ENCODE measurements at places on chromosomes 1 and 21. TPM values are rescaled to one million over a fixed set of nuclear protein-coding genes. Genes with fewer than 3 reads are reported as not detected.

Gene RGS8
- total RNA-seq = not detected

Gene UQCRHL
- total RNA-seq = 1.2 TPM

Gene TBX19
- total RNA-seq = 0.12 TPM

Gene ARHGEF16
- total RNA-seq = 0.23 TPM

Gene CC2D1B
- total RNA-seq = 22.8 TPM

Gene TTF2
- total RNA-seq = 5.4 TPM

Gene PAPPA2
- 7.9 TPM for total RNA-seq

Gene SLC37A1
- total RNA-seq = 1.1 TPM

Gene UBL4B
- 0.51 TPM for total RNA-seq

Gene UBE2U
- total RNA-seq = not detected

Gene SYCP1
- not detected for total RNA-seq

Gene SDHB
- 67.0 TPM for total RNA-seq

Gene YOD1
- 2.7 TPM for total RNA-seq

Gene SLC25A34
- 3.9 TPM for total RNA-seq

Gene CLDN19
- total RNA-seq = not detected

Gene SLFNL1
- 0.58 TPM for total RNA-seq

Gene TNFSF4
- total RNA-seq = 1.4 TPM

Gene HS2ST1
- 19.1 TPM for total RNA-seq

Gene OR6N1
- not detected for total RNA-seq

Gene CCDC27
- total RNA-seq = not detected

Gene PROK1
- total RNA-seq = not detected

Gene TARS2
- 9.2 TPM for total RNA-seq

Gene GCSAML
- total RNA-seq = not detected

Gene CNR2
- not detected for total RNA-seq

Gene CD101
- 0.09 TPM for total RNA-seq

Gene ERMAP
- total RNA-seq = 6.7 TPM

Gene ALPL
- total RNA-seq = 4.0 TPM

Gene SPRR1B
- not detected for total RNA-seq

Gene PLA2G4A
- 103 TPM for total RNA-seq

Gene SMCP
- not detected for total RNA-seq

Gene PLA2G2F
- not detected for total RNA-seq

Gene HAO2
- total RNA-seq = not detected

Gene CAMK1G
- total RNA-seq = 0.58 TPM

Gene HPCA
- not detected for total RNA-seq

Gene CD1E
- not detected for total RNA-seq

Gene TINAGL1
- total RNA-seq = 9.1 TPM

Gene KCNN3
- total RNA-seq = 0.09 TPM

Gene AZIN2
- total RNA-seq = 9.4 TPM

Gene GREM2
- 0.43 TPM for total RNA-seq

Gene FMO1
- 4.4 TPM for total RNA-seq

Gene CHML
- total RNA-seq = 6.1 TPM

Gene TMEM52
- 1.3 TPM for total RNA-seq

Gene DPT
- 3.0 TPM for total RNA-seq

Gene MAN1C1
- total RNA-seq = 47.8 TPM

Gene BSND
- not detected for total RNA-seq

Gene RGS13
- total RNA-seq = not detected

Gene FCRLB
- total RNA-seq = 1.8 TPM

Gene SYNJ1
- total RNA-seq = 6.3 TPM

Gene STUM
- 0.35 TPM for total RNA-seq

Gene PLPPR5
- total RNA-seq = not detected

Gene C1orf52
- total RNA-seq = 14.2 TPM

Gene KCNA3
- not detected for total RNA-seq

Gene GBP2
- 2.1 TPM for total RNA-seq

Gene GBP6
- not detected for total RNA-seq

Gene AGMAT
- total RNA-seq = 0.26 TPM

Gene ZYG11A
- total RNA-seq = 0.23 TPM

Gene FHAD1
- 0.26 TPM for total RNA-seq

Gene CSMD2
- 0.58 TPM for total RNA-seq

Gene MTMR11
- 3.1 TPM for total RNA-seq

Gene PRAMEF10
- total RNA-seq = not detected

All from pericardium fibroblast (primary cell).